ENCODE measurements at places on chromosomes 13 and 19. TPM values are rescaled to one million over a fixed set of nuclear protein-coding genes. Genes with fewer than 3 reads are reported as not detected.

Gene ZNF816
- polyA plus RNA-seq, result 14.0 TPM

Gene GIPR
- 0.15 TPM for polyA plus RNA-seq

DNA sequence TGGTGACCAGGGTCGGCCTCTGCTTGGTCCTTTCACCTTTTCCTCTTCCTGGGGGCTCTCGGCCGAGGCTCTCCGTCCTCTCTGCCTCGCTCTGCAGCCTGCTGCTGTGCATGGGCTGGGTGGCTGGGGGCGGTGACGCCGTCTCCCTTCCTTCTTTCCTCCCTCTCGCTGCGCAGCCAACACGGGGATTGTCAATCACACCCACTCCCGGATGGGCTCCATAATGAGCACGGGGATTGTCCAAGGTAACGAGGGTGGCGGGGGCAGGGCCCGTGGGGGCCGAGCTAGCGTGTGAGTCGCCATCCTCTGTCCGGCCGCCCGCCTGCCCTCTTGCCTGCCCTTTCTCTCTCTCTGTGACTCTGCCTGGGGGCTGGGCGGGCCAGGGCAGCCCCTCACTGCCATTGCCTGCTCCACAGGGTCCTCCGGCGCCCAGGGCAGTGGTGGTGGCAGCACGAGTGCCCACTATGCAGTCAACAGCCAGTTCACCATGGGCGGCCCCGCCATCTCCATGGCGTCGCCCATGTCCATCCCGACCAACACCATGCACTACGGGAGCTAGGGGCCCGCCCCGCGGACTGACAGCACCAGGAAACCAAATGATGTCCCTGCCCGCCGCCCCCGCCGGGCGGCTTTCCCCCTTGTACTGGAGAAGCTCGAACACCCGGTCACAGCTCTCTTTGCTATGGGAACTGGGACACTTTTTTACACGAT, 7.1 kb downstream of the YIPF2 start:
- no peaks in the 10 kb centered on the region for H3K27me3 ChIP-seq
- no peaks in the 10 kb centered on the region for H3K36me3 ChIP-seq
- no peak overlapping the region for H3K4me3 ChIP-seq
- H3K27ac ChIP-seq, result no peak overlapping the region
- H3K4me1 ChIP-seq, result no peaks in the 10 kb centered on the region

GRCh38 chr19:11642902-11643301, 45.6 kb downstream of the ZNF627 start:
- peaks cover 3% of the 10 kb centered on the region for H3K27me3 ChIP-seq
- no peak overlapping the region for H3K4me3 ChIP-seq
- H3K36me3 ChIP-seq, result no peaks in the 10 kb centered on the region
- no peak for DNase-seq
- peaks cover 7% of the 10 kb centered on the region for H3K4me1 ChIP-seq
- no peak overlapping the region for H3K27ac ChIP-seq

- no peaks in the 10 kb centered on the region for H3K36me3 ChIP-seq
- no peaks in the 10 kb centered on the region for H3K4me1 ChIP-seq
- no peak within 1 kb of the TSS for H3K27ac ChIP-seq
- DNase-seq, result no peak
- no peak within 1 kb of the TSS for H3K4me3 ChIP-seq
These were observed at the start of gene STOML3 for GRCh38 chr13:38990693-38991092. TSS of gene STOML3 (minus strand) at chr13:38990831. CDS start at chr13:38990721, 110 bp downstream.

DNA sequence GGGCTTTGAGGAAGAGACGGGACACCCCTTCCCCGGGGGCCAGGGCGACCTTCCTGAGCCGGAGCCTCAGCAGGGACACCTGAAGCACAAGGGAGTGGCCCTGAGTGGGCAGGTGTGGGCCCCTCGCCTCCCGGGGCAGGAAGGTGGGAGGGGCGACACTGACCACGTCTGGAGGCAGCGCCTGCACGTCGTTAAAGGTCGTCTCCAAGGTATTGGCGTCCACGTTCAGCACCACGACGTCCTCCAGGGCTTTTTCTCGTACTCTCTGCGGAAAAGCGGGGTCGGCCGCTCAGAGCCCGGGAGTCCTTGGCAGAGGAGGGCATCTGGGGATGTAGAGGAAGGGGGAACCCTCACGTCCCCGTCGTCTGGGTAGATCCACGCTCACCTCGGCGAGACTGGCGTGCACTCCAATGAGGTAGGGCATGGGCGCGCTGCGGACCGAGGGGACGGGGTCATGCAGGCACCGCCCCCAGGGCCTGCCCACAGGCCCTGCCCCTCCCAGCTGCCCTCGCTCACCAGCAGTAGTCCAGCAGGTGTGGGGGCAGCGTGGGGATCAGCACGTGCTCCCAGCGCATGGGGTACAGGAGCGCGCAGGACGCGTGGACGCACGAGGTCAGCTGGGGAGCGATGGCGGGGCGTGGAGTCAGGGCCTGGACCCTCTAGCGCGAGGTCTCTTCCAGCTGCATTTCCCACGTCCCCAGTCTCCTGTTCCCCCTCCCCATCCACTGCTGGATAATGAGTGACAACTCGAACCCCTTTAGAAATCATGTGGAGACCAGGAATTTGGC, 6.1 kb downstream of the DENND1C start:
- DNase-seq, result no peak
- no peak overlapping the region for H3K4me3 ChIP-seq
- H3K36me3 ChIP-seq, result peaks cover 71% of the 10 kb centered on the region
- no peak overlapping the region for H3K27ac ChIP-seq
- H3K27me3 ChIP-seq, result no peaks in the 10 kb centered on the region

DNA sequence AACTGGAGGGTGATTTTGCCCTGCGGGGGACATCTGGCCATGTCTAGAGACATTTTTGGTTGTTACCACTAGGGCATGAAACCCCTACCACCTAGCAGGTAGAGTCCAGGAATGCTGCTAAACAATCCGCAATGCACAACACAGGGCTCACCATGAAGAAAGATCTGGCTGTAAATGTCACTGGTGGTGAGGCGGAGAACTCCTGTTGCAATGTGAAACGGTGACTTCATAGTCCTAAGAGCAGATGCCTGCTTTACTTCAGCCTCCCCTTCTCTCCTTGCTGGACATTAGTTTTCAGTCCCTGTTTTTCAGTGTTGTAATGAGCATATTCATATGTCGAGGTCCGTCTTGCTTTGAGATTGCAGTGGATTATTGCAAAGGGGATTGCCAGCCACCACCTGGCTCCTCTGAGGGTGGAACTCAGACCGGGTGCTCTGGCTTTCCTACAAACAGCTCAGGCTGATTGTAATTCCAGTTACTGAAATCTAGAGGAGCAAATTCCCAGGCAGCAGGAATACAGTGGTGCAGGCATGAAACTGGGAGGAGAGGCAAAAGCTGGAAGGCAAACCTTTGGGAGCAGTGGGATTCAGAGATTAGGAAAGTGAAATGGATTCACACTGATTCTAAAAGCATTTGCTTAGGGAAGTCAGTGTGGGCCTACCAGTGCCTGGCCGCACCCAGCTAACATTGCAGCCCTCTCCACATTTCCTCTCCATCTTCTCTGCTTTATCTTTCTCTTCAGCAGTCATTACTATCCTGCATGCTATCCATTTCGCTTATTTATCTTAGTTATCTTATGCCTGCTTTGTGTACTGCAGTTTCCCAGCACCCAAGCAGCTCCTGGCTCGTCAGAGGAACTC, 76.1 kb upstream of the PCDH8 start:
- DNase-seq, result no peak
- no peak overlapping the region for H3K4me3 ChIP-seq
- no peaks in the 10 kb centered on the region for H3K36me3 ChIP-seq
- H3K27me3 ChIP-seq, result no peaks in the 10 kb centered on the region
- no peak overlapping the region for H3K27ac ChIP-seq
- no peaks in the 10 kb centered on the region for H3K4me1 ChIP-seq
